Stimulated activated CD8-positive, alpha-beta memory T cell treated with anti-CD3 and anti-CD28 coated beads, Interleukin-4, amount 100 ng/mL, for 4 hours (primary cell): ENCODE measurements at places on chromosomes 2 and 18.

DNA sequence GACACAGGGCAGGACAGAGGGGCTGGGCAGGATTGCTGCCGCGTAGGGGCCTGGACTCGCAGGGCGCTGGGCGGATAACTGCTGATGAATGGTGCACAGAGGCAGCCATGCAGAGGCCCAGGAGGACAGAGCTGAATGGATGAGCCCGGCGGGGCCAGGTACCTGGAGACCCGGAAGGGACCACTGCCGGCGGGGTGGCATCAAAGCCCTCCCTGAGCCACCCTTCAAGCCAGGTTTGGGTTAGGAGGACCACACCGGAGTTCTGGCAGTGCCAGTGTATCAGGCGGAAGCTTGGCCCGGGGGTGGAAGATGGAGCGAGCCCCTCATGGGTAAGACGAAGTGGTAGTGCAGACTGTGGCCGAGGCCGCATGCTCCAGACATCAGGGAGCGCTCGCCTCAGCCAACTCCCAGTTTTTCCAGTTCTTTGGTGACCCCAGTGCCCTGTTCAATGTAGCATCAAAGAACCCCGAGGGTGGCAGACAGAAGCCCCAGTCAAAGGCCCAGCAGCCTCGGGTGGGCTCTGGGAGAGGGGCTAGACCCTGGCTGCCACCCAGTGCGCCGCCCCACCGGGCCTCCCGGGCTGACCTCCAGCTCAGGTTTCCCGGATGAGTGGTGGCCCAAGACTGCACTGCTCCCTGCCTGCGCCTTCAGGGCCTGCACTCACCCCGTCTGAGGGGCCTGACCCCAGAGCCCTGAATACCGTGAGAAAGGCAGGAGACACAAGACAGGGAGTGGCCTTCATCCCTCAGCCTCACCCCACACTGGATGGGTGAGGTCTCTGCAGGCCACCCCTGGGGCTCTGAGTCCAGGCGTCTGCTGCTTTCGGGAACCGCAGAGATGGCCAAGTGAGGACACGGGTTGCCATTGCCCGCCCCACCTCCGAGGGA lies 50.9 kb downstream of the ACAA2 start:
- DNase-seq = no peak

DNA sequence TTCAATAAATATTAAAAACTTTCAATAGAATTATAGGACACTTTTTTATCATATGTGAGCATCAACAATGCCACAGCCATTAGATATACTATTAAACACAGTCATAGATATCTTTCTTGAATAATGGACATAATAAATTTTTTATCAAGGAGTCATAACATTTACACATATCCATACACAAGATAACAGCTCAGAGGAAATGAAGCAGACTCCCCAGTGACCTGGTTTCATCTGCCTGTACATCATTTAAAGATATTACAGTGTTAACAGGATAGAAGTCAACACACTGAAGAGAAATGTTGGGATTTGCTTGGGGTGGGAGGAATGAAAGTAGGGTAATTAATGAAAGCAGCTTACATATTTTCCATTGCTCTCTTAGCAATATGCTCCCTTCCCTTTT lies 5.1 kb downstream of the SCG2 start:
- DNase-seq = no peak

DNA sequence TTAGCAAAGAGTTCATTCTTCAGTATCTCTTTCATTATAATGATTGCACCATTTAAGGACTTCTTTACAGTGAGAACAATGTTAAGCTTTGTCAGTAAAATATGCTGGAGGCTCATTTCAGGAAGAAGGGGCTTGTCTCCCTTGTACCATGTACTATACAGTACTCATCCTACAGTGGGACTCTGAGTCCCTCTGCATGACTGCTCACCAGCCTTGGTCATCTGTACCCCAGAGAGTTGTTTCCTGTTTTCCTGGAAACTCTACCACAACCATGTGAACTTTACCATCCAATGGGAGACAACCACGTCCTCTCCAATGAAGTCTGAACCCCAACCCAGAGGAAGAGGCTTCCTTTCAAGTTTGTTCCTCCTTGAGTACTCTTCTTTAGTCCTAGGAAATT lies 1171.1 kb upstream of the CRIM1 start:
- no peak for DNase-seq

GRCh38 chr2:200843993-200844948 lies 20.2 kb downstream of the CLK1 start:
- DNase-seq = no peak

- DNase-seq = no peak
Measured at GRCh38 chr2:152114366-152114765, 15.5 kb upstream of the CACNB4 start.

GRCh38 chr18:48580782-48581181 lies 42.0 kb downstream of the CTIF start:
- no peak for DNase-seq

DNA sequence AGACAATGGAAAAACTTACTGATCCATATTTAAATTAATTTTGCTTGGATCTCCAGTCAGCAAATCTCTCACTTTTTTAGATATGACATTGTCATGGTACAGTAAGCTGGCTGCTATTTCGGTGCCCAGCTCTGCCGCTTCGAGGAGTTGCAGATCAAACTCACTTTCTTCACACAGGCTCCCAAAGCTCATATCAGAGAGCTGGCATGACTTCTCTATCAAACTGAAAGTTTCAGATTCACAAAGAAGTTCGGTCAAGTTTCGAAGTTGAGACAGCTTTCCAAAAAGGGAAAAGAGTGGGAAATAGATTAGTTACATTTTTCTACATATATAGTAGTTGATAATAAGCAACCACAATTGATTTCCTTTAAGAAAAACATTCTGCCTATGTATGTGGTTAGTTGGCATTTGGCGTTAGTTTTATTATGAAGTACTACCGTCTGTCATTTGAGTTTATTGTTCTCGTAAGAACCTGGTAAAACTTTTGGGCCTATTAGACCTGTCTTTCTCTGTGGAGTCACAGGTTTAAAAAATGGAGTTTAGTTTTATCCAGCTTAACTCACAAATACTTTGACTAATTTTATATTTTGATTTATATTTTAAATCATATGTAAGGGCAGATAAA lies 118.8 kb downstream of the ABCA12 start:
- DNase-seq = no peak

GRCh38 chr18:37368110-37368954 lies 197.3 kb downstream of the CELF4 start:
- DNase-seq = no peak

DNA sequence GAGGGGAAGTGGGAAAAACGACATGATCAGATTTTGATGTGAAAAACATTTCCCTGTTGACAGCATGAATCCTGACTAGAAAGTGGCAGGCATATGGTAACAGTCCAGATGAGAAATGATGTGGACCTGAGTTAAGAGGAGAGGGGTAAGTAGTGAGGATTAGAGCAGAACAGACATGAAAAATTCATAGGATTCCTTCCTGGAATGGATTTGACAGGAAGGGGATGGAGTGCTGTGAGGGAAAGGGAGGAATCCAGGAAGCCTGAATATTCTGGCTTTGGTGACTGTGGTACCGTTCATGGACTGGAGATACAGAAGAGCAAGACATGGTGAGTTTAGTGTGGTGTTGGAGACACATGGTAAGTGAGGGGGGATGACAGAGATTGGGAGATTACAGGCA lies 115.4 kb downstream of the TMEM131 start:
- DNase-seq = no peak

DNA sequence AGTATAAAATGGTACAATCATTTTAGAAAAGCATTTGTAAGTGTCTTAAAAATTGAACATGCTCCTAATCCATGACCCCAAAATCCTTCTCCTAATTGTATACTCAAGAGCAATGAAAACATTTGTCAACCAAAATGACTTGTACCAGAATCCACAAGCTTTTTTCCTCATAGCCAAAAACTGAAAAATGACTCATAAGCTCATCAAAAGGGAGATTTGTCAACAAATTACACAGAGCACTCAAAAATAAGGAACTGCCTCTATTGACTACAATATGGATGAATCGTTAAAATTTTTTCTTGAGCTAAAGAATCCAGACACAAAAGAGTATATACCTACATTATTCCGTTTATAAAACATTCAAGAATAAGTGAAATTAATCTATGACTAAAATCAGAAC lies 544.8 kb downstream of the ARHGAP15 start:
- no peak for DNase-seq

- DNase-seq = no peak
Measured at GRCh38 chr18:13684546-13684945, 41.8 kb downstream of the FAM210A start.

DNA sequence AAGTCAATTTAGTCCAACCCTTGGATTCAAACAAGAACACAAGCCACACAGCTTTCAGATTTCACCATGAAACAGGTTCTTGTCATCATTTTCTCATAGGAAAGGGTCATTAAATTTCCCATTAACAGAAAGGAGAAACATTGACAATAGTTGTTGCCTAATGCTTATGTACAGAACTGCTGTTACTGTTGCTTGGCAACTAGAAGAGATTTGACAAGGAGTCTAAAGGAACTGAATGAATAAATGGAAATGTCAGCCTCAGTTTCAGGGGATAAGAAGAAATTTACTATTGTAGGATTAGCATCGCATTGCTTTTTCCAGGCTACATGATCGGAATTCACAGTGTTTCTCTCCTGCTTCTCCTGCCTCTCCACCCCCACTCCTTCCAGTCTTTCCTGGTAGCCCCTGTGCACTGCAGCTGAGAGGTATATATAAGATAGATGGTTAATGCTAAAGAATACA lies 90.3 kb downstream of the SPATS2L start:
- no peak for DNase-seq

- no peak for DNase-seq
Measured at GRCh38 chr2:97981961-97982360, 13.8 kb downstream of the TMEM131 start.

DNA sequence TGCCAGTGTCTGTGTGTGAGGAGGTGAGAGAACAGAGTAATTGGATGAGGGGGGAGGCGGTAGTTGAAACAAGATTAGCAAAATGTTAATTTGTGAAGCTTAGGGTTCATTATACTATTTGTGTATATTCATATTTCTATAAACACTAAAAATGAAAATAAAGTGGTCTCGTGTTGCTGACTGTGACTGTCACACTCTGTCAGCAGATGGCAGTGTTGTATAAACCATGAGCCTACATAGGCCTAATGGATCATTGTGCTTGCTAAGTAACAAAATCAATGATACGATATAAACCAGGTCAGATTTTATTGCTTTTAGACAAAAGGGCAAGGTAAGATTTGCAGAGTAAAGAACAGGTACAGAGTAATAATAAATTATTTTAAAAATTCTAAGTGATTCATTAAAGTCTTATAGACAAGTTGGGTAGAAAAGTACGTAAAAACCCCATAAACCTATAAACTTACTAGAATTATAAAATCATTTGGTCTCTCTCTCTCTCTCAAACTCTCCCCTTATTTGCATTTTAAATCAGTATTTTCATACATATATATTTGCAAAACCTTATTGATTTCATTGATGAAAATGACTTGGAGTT lies 182.7 kb downstream of the RPIA start:
- no peak for DNase-seq

DNA sequence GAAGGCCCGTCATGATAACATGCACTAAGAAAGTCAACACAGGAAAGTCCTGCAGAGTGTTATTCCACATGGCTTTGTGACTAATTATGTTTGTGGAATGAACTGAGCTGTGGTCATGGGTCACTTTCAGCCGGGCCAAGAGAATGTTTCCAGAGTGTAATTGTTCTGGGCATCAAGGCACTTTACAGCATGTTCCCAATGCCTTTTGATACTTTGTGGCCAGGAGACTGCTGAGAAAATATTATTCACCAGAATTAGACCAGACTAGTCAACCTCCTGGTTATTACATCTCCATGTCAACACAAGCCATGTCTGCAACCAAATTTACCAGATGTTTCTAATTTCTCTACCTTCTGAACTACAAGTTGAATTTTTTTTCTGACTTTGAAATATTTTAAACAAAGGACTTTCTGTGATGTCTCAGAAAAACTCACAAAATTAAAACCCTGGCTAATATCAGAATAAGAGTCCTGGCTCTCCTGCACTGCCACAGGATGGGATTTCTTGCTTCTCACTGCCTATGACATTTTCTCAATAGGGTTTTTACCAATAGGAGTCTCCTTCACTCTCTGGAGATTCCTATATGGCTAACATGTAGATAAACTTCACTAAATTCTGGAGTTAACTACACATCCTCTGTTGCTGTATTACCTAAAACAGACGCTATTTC lies 90.6 kb upstream of the WDR75 start:
- no peak for DNase-seq

- no peak for DNase-seq
Measured at GRCh38 chr2:142307086-142307485, 176.3 kb upstream of the LRP1B start.

- no peak for DNase-seq
Measured at GRCh38 chr2:112942654-112943002, 31.7 kb downstream of the IL37 start.

DNA sequence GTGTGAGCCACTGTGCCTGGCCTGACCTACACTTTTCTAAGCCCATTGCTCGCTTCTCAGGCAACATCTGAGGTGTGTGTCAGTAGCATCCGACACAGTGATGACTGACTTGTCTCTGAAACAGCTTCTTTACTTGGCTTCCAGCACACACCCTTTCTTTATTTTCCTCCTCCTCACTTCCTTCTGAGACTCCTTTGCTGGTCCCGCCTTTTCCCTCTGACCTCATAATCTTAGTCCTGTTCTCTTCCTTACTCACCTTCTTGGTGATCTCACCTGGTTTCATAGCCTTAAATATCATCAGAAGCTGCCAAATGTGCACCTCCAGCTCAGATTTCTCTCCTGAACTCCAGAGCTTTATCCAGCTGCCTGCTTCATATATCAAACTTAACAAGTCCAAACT lies 66.6 kb upstream of the PELI1 start:
- DNase-seq = no peak

GRCh38 chr2:140658760-140659692 lies 1471.8 kb downstream of the LRP1B start:
- no peak for DNase-seq

DNA sequence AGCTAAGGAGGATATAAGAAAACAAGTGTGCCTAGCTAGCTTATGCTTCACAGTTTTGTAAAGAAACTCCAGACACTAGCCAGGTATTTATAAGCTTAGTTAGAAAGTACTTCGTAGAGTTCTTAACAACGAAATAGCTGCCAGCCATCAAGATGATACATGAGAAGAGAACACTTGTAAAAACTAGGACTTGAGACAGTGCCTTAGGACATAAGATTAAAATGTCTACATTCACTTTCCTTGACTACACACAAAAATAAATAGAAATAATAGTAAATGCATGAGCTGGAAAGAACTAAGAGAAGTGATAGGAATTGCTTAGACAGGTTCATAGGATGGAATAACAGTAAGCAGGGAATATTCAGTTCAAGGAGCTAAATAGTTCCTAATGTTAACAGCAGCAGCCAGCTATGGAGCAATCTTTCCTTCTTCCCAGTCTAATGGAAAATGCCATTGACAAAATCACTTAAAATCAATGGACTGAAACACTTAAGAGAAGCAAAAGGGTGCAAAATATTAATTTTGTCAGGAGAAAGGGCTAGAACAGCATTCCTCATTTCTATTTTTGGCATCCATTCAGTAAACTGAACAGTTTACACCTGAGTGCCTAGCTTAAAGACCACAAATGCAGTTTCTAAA lies 186.6 kb downstream of the PDE11A start:
- DNase-seq = no peak

DNA sequence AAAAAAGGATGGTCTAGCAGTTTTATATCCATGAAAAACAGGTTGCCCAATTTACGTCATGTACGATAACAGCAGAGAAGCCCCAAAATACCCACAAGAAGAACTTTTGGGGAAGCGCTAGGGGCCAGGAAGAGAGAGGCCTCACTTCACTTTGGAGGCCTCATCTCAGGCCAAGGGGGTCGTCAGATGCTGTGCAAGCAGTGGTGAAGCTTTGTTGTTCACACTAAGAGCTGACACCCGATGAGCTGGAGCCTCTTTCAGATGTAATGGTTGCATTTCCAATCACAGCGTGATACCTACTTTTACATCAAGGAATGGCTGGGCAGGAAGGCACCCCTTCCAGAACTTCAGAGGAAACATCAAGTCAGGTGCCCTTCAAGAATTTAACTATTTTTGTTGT lies 242.3 kb upstream of the PXDN start:
- DNase-seq = no peak
